ENCODE measurements at places on chromosomes 12 and 14.

- DNase-seq, result peak; percentile 77
Measured at GRCh38 chr14:23009939-23010726, at the start of gene C14orf93. Gene C14orf93, minus strand, starts transcription at chr14:23010143. Its CDS starts 11,120 bp downstream, at chr14:22999023.

DNA sequence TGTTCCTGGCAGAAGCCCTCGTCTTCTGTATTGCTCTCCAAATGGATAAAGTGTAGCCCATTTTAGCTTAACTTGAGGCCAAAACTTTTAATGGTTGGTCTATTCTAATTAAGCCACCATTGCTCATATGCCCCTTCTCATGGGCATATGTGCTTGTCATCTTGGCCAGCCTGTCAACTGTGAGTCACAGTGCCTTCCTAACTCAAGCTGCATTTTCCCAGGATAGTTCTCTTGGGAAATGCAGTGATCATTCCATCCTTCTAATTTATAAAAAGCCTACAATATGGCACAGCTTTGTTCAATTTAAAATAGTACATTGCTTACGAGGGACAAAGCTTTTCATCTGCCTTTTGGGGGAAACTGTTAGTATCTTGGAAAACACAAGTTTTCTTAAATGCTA is 6.6 kb downstream of the PTHLH start:
- no peak for DNase-seq

DNA sequence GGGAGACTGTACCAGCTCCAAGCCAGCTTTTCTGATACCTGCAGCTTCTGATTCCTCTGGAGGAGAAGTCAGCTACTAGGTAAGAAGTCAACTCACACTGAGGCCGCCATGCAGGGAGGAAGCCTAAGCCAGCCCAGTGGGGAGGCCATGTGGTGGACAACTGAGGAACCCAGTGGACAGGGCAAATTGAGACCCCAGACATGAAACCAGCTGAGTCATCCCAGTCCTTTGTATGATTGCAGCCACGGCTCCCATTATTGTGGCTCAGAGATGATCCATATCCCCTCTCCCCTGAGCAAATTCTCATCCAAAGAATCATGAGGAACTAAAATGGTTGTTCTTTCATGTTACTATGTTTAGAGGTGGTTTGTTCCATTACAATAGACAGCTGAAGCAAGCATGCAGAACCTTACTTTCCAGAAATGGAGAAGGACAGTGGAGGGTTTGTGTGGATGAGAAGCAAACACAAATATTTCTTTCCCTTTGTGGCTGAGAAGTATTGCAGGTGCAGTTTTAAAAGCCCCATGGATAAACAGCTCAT is 1147.3 kb upstream of the TMEM132C start:
- no peak for DNase-seq

- DNase-seq, result no peak
Measured at GRCh38 chr12:107748472-107748871, 12.5 kb downstream of the PRDM4 start.

DNA sequence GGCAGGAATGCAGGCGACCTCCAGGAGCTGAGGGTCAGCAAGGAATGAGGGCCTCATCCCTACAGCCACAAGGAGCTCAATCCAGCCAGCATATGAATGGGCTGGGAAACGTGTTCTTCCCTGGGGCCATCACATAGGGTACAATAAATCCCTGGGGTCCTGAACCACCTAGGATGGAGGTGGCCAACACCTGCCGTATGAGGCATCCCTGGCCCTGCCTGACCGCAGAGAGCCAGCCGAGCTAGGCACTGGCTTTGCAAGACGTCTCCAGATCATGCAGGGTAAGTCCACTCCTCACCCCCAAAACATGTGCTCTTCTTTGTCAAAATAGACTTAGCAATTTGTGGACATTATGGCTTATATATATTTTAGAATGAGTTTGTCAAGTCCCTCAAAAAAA is 303.7 kb upstream of the DIO3 start:
- DNase-seq, result no peak

DNA sequence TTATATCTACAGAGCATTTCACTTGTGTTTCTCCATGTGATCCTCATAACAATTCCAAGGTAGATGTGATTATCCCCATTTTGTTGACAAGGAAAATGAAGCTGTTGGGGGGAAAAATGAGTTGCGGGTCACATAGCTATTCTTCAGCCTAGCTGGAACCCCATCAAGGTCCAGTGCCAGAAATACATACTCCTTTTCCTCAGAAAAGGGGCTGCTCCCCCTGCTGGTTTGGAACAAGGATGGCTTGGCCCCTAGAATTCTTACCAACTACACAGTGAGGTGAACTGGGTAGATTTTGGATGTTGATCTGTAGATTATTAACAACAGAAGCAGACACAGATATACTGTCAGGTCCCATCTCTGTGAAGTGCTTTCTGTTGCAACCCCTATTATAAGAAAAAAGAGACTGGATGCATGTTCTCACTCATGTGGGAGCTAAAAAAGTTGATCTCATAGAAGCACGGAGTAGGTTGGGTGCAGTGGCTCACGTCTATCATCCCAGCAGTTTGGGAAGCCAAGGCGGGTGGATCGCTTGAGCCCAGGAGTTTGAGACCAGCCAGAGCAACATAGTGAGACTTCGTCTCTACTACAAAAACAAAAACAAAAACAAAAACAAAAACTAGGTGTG is 8.9 kb downstream of the IKZF4 start:
- DNase-seq, result no peak

DNA sequence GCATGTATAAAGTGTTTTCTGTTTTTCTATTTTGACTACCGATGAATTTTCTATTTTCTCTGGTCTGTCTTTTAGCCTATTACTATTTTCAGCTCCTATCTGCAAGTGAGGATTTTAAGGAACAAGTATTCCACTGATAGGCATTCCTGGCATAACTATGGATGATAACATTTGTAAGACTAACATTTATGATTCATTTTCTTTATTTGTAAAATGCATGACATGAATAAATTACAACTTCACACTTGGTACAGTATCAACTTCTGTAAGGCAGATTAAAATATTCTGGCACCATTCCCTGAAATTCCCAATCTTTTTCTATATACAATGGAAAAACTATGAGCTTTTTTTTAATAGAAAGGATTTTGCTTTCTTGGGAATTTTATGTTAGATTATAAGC is 121.0 kb upstream of the GARIN2 start:
- DNase-seq, result no peak

DNA sequence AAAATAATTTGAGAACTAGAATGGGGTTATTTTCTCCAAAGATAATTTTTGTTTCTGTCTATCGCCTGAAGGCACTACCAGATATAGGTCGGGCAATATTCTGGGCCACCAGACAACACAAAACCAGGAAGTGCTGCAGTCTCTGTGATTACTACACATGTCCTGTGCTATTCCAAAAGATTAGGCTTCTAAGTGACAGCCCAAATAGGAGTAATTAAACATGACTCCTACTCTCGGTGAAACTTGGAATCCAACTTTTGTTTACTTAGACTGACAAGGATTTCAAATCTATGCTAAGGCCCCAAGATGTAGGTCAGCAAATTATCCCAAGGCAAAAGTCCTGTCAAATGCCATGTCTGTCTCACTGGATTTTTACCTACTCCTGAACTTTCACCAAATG is 157.6 kb upstream of the LRFN5 start:
- DNase-seq, result no peak

GRCh38 chr14:24435998-24436354 is 6.2 kb downstream of the KHNYN start:
- no peak for DNase-seq

GRCh38 chr12:132308853-132309595 is 20.4 kb downstream of the GALNT9 start:
- no peak for DNase-seq

GRCh38 chr12:65313719-65314317 is 35.3 kb downstream of the MSRB3 start:
- no peak for DNase-seq

DNA sequence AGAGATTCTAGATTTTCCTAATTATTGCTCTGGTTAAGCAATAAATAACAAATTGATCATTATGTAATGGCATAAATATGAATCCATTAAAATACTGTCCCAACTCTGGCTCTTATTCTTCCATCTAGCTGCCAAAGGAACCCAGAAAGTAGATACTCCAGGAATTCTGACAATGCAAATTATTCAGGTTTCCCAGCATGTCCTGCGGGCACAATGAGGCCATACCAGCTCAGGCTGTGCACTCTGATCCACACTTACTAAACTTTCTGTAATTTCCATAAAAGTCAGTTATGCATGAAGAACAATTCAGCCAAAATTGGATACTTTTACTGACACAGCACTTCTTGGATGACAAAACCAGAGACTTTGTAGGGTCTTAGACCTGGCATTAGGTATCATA is 576.3 kb downstream of the KCNH5 start:
- DNase-seq, result no peak

DNA sequence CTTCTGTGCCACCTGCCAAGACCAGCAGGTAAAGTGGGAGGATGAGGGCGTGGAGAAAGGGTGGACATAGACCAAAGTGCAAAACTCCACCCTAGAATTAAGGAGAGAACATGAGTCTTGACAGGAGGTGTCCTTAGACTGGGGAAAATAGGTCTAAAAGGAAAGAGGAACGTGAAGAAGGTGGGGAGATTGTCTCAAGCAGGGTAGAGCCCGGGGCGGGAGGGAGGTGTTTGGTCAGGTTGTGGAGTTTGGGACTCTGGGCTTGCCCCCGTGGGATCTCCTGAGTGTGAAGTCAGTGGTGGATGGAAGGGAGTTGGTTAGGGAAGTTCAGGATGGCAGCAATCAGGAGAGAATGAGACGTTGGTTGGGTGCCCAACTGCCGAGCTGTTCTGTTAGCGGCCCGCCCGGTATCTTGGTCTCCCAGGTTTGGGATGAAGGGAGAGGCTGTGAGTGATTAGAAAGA is 386 bp downstream of the DGKA start:
- no peak for DNase-seq

DNA sequence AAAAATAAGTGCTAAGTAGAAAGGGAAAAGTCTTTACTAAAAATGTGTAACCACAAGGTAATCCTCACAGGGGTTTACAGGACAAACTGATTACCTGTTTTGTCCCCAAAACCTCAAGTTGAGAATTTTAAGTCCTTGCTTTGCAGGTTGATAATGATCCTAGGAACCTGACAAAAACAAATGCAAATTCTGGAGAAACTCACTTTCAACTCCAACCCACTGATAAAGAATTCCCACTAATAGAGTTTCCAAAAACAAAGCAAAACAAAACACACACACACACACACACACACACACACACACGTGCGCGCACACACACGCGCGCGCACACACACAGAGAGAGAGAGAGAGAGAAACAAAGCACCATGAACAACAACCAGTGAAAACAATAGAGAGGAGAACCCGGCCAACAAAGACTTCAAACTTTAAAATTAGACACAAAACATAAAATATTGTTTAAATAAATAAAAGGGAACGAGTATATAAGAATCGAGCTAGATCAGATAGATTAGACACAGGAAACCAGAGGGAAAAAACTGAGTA is 187.0 kb upstream of the FOXN3 start:
- DNase-seq, result no peak
